ENCODE measurements at places on chromosomes 16 and 17.

DNA sequence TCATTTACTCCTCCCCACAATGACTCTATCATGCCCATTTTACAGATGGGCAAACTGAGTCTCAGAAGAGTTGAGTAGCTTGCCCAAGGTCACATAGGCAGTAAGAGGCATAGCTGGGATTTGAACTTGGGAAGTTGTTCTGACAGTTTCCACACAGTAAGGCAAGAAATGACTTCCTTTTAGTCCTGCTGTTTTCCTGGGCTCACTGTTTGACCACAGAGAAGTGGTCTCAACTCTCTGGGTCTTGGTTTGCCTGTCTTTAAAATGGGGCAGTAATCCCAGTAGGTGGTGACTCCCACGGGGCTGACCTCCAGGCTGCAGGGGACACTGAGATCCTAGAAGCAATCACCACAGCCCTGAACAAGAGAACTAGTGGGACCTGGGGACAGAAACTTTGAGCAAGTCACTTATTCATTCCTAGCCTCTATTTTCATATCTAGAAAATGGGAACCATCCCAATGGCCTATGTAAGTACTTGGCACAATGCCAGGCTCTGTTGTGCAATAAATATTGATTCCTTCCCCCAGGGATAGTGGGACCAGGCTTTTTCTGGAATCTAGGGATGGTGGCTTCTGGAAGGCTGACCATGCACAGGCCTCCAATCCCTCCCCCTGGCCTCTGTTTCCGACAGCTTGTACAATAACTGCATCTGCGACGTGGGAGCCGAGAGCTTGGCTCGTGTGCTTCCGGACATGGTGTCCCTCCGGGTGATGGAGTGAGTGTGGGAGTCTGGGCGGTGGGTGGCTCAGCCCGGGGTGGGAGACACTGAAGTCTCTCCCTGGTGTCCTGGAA lies 20.5 kb downstream of the DEXI start:
- DNase-seq, result no peak

- DNase-seq, result peak; percentile 44
Observed at GRCh38 chr16:90008708-90009145, 10.5 kb downstream of the DBNDD1 start.

DNA sequence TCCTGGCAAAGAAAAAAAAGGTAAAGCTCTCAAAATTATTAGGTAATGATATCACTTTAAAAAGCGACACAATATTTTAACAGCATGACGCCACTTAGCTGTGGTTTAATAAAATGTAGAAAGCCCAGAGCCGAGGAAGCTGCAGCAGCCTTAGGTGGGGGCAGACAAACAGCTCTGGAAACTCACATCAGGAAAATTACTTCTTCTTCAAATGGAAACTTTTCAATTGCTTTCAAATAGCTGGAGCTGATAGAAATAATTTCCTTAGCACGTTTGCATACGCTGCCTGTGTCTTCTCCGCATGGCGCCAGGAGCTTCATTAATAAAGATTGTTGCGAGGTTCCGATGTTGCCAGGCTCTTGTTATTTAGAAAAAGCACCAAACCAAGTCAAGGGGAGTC lies 835.3 kb upstream of the EEF2KMT start:
- no peak for DNase-seq

- no peak for DNase-seq
Observed at GRCh38 chr16:46911038-46911437, 26.9 kb downstream of the GPT2 start.

GRCh38 chr17:38451840-38452529 lies 23.7 kb downstream of the ARHGAP23 start:
- no peak for DNase-seq

DNA sequence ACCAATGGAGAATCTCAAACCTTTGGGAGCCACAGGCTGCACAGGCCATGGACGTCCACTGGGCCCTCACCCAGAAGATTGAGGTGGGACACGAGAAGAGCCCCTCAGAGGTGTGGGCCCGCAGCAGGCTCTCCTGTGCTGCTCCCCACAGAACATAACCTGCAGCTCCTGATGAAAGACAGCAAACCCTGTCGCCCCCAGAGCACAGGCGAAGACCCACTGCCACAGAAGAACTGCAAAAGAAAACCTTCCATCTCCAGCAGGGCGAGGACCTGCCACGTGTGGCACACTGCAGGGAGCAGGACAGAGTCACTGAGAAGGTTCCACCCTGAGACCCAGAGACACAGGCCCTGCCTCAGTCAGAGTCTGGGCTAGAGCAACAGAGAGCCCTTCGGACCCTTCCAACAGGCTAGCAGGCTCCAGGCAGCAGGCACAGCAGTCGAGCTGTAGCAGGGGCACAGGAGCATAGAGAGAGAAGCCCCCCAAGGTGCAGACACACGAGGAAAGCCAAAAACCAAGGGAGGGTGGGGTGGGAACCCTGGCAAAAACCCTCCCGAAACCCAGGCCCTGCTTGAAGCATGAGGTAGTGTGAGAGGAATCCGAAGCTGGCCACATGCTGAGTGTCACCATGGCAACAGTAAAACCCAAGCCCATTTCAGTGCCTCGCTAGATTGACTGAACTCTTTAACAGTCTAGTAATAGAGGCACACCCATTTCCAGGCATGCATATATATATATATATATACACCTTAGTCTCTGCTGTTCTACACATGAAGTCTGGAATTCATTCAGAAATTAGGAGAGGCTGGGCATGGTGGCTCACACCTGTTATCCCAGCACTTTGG lies 60.0 kb upstream of the CHMP6 start:
- no peak for DNase-seq

DNA sequence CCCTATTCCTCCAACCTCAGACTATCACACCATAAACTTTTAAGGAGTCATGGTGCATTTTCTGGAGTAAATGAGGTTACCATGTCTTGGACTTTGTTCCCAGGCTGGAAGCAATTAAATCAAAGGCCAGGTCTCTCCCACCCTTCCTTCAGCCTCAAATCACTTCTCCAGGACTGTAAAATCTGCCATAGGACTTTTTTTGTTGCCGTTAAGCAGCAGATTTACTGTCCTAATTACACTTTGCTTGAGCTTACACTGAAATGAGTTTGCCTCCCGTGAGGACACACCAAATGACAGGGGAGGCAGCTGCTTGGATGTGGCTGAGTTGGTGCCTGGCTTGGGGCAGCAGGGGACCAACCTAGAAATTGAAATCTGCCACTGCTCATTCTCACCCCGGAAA lies 14.7 kb downstream of the DCAKD start:
- DNase-seq, result no peak

GRCh38 chr16:30458561-30459394 lies 13.1 kb upstream of the SEPHS2 start:
- peak; percentile 79 for DNase-seq

GRCh38 chr16:1430759-1431496 lies at the start of gene PERCC1:
PERCC1 (plus strand) TSS chr16:1431078; CDS start chr16:1432594, 1,516 bp downstream.
- DNase-seq, result no peak

DNA sequence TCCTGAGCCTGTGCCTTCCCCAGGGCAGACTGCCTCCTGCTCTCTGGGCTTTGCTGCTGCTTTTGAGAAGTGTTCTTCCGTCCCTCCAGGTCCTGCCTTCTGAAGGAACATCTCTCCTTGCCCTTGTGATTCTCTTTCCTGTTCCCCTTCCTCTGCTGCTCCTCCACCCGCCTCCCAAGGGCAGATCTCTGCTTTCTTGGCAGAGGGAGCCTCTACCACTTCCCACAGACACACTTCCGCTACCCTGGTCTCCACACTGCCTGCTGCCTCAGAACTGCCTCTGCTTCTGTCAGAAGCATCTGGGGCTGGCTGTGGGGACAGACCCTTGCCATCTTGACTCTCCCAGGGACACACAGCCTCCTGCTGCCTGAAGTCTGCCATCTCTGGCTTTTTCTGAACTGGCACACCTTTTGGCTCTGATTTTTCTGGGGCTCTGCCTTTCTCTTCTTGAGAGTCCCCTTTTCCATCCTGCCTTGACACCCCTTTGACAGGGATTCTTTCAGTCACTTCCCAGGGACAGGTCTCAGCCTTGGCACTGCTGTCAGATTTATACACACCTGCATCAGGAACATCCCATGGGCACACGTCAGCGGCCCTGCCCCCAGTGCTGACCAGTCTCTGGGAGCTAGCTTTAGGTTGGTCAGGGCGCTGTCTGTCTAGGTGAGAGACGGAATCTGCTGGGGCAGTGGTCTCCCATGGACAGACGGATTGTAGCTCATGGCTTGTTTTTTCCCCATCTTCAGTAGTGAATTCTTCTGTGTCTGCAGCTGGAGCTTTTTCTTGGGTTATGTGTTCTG lies 16.6 kb downstream of the GPR179 start:
- DNase-seq, result no peak

GRCh38 chr16:14249291-14250032 lies 178.3 kb downstream of the MRTFB start:
- DNase-seq, result peak; percentile 8

DNA sequence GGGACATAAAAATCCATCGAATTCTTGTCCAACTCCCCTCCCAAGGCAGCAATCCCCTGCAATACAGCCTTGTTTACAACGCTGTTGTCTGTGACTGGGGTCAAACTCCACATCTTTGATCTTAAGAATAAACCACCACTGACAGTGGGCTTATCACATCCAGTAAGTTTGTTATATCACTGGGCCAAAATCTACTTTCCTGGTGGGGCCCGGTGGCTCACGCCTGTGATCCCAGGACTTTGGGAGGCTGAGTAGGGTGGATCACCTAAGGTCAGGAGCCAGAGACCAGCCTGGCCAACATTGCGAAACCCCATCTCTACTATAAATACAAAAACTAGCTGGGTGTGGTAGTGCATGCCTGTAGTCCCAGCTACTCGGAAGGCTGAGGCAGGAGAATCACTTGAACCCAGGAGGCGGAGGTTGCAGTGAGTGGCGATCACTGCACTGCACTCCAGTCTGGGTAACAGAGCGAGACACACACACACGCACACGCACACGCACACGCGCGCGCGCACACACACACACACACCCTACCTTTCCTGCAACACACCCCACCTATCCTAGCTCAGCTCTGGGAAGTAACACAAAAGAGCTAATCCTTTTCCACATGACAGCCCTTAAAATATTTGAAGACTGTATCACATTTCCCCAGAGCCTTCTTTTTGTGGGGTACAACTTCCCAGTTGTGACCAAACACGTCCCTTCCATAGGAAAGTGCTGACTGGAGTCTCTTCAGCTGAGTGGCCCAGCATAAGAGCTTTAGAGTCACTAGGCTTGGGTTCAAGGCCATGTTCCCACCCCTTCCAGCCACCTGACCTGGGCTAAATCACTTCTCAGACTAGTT lies 20.9 kb upstream of the ABCC1 start:
- DNase-seq, result no peak

DNA sequence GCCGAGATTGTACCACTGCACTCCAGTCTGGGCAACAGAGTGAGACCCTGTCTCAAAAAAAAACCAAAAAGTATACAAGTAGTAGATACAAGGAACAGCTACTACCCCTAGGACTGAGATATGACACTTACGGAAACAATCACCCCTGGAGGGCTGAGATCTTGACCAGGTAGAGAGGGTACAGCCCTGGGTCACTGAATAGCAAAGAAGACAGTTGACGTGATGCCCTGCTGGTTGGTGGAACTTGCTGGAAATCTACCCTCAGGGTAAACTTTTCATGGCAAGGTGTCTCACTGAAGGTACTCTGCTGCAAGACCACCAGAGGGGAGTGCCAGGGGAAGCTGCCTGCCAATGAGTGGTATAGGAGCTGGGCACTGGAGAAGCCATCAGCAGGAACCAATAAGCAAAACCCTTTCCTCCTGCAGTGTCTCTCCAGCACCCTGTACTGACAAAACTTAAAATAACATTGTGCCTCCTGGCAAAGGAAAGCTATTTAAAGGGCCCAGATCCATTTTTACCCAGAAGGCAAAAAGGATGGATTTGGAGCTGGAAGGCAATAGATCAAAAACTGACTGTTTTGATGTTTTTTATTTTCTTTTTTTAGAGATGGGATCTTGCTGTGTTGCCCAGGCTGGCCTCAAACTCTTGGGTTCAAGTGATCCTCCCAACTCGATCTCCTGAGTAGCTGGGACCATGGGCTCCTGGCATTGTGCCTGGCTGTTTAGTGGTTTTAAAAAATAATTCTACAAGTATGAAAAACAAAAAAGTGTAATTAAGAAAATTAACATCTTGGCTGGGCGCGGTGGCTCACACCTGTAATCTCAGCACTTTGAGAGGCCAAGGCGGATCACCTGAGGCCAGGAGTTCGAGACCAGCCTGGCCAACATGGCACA lies 11.3 kb upstream of the PDXDC1 start:
- DNase-seq, result no peak

DNA sequence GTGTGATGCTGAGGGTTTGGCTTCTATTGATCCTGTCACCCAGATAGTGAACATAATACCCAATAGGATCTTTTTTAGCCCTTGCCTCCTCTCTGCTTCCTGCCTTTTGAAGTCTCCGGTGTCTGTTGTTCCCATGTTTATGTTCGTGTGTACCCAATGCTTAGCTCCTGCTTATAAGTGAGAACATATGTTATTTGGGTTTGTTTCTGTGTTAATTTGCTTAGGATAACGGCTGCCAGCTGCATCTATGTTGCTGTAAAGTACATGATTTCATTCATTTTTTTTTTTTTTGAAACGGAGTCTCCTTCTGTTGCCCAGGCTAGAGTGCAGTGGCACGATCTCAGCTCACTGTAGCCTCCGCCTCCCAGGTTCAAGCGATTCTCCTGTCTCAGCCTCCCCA lies 23.0 kb downstream of the DUS2 start:
- DNase-seq, result no peak

DNA sequence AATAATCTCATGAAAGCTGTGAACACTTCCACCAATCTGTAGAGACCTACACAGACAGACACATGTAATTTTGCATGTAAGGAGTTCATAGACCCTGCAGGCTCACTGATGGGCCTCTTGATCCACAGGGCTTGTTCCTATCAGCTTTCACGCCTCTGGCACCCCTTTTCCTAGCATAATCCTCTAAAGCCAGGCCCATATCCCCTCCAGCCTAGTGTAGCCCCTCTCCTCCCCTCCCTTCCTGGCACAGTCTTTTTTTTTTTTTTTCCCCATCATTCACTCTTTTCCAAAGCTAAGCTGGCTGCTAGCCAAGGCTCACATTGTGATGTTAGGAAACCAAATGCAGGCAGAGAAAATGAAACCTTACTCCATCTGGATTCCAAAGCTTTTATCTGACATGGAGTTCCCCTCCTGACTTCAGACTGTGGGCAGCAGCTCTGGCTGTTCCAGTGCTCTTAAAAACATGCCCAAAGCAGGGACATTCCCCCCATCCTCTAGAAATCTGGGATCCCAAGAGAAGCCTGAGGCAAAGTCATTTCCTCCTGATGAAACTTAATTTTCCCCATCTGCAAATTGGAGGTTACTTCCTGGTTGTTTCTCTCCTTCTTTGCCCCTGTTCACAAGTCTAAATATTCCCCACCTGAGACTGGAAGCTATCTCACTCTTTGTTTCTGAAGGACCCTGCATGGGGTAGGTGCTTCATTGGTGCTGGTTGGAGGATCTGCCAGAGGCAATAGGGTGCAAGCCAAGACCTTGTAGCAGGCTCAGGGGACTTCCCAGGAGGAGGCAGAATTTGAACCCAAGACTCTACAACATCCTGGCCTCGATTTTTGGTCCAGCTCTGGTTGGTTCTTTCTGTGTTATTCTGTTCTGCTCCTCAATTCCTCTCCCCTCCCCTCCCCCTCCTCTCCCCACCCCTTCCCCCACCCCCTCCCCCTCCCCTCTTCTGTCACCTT lies 9.9 kb upstream of the CCL5 start:
- no peak for DNase-seq
